ENCODE measurements at places on chromosomes 6 and 20.

DNA sequence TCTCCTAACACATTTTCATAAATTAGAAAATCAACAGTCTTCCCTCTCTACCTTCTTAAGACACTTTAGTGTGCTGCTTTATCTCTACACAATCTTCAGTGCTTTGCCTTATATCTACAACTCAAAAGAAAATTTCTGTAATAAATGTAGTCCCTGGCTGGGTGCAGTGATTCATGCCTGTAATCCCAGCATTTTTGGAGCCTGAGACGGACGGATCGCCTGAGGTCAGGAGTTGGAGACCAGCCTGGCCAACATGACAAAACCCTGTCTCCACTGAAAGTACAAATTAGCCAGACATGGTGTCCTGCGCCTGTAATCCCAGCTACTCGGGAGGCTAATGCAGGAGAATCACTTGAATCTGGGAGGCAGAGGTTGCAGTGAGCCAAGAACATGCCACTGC lies 9.7 kb upstream of the EDN1 start:
- no peak for DNase-seq

GRCh38 chr6:136066005-136066404 lies 184.1 kb downstream of the MTFR2 start:
- DNase-seq = no peak

DNA sequence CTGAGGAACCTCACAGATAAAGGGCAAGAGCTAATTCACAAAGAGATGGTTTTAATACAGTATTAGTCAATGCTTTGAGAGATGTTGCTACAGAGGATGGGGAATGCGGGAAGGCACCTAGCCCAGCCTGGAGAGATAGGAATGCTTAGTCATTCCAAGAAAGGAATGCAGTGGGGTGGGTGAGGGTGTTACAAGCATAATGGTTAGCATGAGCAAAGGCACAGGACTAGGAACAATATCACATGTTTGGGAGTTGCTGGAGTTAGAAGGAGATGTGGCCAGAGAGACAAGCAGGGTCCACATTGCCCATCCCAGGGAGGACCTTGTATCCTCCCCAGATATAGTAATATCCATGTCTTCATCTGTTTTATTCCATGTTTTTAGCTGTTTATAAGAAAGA lies 107.0 kb upstream of the OGFRL1 start:
- no peak for DNase-seq

DNA sequence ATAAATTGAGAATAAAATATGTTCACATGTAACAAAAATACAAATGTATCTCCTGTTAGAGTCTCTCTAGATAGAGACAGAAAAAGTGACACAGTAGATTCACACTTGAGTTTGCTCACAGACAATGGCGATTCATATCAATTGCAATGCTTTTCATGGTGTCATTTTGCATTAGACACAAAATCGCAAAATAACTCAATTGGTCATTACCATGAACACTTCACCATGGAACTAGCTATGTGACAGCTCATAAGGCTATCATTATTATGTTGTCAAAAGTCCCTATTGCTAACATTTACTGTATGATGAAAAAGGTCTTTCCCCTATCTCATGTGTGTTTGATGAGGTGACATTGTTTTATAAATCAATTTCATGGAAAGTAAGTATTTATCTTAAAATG lies 249.5 kb upstream of the AGPAT4 start:
- no peak for DNase-seq

DNA sequence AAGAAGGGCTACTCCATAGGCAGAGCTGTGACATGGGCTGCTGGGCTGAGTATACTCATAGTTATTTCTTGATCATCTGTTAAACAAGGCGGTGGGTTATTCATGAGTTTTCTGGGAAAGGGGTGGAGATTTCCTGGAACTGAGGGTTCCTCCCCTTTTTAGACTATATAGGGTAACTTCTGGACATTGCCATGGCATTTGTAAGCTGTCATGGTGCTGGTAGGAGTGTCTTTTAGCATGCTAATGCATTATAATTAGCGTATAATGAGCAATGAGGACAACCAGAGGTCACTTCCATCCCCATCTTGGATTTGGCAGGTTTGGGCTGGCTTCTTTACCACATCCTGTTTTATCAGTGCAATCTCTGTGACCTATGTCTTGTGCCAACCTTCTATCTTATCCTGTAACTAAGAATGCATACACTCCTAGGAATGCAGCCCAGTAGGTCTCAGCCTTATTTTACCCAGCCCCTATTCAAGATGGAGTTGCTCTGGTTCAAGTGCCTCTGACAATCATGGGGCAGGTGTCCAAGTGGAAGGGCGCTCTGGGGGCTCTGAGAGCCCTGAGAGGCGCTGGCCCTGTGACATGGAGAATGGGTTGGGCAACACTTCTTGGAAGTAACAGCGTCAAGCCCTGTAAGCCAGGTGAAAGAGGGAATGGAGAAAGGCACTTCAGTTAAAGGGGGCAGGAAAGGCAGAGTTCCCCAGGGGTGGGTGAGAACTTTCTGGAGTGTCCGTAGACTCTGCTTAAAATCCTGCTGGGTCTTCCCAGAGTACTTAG lies 354.2 kb upstream of the SULF2 start:
- no peak for DNase-seq

GRCh38 chr6:155319902-155320301 lies 5.6 kb upstream of the TFB1M start:
- DNase-seq = peak; percentile 84

GRCh38 chr6:29938746-29939508 lies 3.4 kb upstream of the HLA-A start:
- DNase-seq = no peak

- peak; percentile 45 for DNase-seq
Observed at GRCh38 chr6:55064711-55065420, 109.4 kb upstream of the HCRTR2 start.

GRCh38 chr6:95581073-95581472 lies 3.7 kb downstream of the MANEA start:
- no peak for DNase-seq

- no peak for DNase-seq
Observed at GRCh38 chr6:148811459-148811858, 64.6 kb downstream of the UST start.

GRCh38 chr6:135212935-135213334 lies 31.8 kb downstream of the MYB start:
- DNase-seq = no peak

- peak; percentile 2 for DNase-seq
Observed at GRCh38 chr6:45148278-45148677, 179.9 kb upstream of the RUNX2 start.

DNA sequence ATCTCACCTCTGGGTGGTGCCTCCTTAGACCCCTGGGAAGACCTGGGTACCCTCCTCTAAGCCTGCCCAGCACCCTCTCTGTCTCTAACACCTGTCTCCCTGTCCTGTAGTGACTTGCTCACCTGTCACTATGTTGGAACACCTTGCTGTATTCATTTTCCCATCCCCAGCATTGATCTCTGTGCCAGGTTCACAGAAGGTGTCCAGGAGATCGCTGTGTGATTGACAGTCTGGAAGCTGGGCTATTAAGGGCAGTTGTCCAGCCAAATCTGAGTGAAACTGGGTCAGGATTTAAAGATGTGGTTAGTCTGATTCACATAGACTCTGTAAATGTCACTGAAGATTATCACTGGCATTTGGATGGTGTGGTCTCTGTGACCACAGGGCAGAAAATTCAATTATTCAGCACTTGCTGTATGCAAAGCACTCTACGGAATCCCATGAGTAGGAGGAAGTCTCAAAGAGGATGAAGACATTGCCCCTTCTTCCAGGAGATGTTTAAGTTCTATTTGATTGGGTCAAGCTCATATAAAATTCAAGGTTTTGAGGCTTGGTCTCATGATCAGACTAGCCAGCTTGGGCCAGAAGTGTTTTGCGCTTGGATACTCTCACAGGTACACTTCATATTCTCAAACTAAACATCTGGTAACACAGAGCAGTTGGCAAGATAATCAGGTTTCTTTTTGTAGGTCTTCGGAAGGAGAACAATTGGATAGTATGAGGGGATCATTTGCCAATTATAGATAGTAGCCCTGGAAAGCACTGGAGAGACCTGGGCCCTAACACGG lies 57.8 kb upstream of the TAGAP start:
- DNase-seq = no peak

GRCh38 chr6:24415753-24416152 lies 13.0 kb downstream of the MRS2 start:
- DNase-seq = no peak

DNA sequence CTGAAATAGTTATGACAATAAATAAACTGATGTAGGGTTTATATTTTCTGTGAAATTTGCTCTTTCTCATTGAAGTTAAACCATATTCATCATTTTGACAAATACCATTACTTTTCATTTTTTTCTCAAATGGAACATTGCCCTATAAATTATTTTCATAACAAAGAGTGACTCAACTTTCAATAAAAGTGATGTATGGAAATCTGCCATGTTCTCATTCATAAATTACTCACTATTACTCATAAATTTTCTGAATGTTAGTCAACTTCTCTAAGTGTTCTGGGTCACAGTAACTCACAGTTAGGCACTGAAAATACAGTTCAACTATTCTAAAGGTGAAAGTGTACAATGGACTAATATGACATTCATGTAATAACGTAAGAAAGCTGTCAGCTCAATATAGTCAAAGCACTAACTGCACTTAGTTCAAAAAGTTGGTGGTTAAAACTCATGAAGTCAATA lies 19.0 kb upstream of the STX11 start:
- peak; percentile 46 for DNase-seq

- DNase-seq = no peak
Observed at GRCh38 chr20:50788045-50788991, 6.5 kb upstream of the BCAS4 start.

GRCh38 chr20:49403911-49404310 lies 78.6 kb downstream of the KCNB1 start:
- no peak for DNase-seq

- no peak for DNase-seq
Observed at GRCh38 chr6:9554806-9555205, 860.1 kb downstream of the TFAP2A start.

GRCh38 chr6:96899019-96899418 lies 1.3 kb upstream of the NDUFAF4 start:
- peak; percentile 68 for DNase-seq

- DNase-seq = no peak
Observed at GRCh38 chr20:50721881-50722281, 9.5 kb upstream of the PARD6B start.

DNA sequence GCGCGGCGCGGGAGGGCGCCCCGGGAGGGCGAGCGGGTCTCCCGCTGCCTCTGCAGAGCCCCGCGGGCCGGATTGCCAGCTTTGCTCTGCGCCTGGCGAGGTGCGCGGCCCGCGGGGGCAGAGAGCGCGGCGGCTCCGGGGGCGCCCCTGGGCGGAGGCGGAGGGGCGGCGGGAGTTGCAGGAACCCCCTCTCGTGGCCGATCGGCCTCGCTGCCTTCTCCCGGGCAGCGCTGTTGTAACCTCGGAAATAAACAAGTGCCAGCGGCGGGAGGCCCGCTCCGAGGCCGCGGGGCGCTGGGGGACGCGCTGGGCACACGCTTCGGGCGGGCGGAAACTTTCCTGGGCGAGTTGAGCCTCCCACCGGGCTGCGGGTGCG lies 1.2 kb downstream of the CDH4 start:
- DNase-seq = no peak

DNA sequence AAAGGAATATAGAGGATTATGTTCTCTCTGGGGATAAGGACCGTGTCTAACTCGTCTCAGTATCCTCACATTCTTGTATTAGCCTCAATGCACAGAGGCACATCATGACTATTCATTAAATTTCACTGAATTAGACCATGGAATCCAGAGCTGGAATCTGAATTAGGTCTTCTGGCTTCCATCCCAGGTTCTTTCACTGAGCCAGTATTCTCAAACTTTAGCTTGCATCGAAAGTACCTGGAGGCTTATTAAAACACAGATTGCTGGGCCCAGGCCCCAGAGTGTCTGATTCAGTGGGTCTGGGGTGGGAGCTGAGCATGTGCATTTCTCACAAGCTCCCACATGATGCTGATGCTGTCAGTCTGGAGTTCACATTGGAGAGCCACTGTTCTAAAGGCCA lies 142.0 kb downstream of the UST start:
- DNase-seq = no peak

- no peak for DNase-seq
Observed at GRCh38 chr6:57302477-57302876, 15.0 kb upstream of the PRIM2 start.

- no peak for DNase-seq
Observed at GRCh38 chr20:41639630-41640029, 21.5 kb upstream of the CHD6 start.

- DNase-seq = peak; percentile 37
Observed at GRCh38 chr6:34246563-34247391, 2.0 kb downstream of the SMIM29 start.

- no peak for DNase-seq
Observed at GRCh38 chr6:3749977-3750316, 1.6 kb downstream of the PXDC1 start.

GRCh38 chr20:51667002-51667408 lies 101.2 kb downstream of the ATP9A start:
- DNase-seq = no peak

GRCh38 chr20:49712996-49713752 lies 504 bp downstream of the B4GALT5 start:
- DNase-seq = peak; percentile 55

- DNase-seq = no peak
Observed at GRCh38 chr6:31485055-31485454, 12.9 kb upstream of the MICB start.

- DNase-seq = no peak
Observed at GRCh38 chr6:163532526-163533078, 118.1 kb downstream of the QKI start.

GRCh38 chr6:130293800-130294199 lies 71.0 kb upstream of the SAMD3 start:
- no peak for DNase-seq

GRCh38 chr6:136990754-136991153 lies 54.0 kb downstream of the IL20RA start:
- DNase-seq = no peak

- no peak for DNase-seq
Observed at GRCh38 chr6:111329882-111330633, 153.0 kb downstream of the REV3L start.

GRCh38 chr6:69232911-69233448 lies 563.8 kb downstream of the LMBRD1 start:
- peak; percentile 57 for DNase-seq

- DNase-seq = no peak
Observed at GRCh38 chr6:99114769-99115406, 167.1 kb upstream of the FBXL4 start.
